Endothelial cell (in vitro differentiated cells): ENCODE measurements at places on chromosomes 2 and 18. TPM values are rescaled to one million over a fixed set of nuclear protein-coding genes. Genes with fewer than 3 reads are reported as not detected.

- H3K4me3 ChIP-seq, result no peak overlapping the region
- H3K27ac ChIP-seq, result no peak overlapping the region
- H3K36me3 ChIP-seq, result no peaks in the 10 kb centered on the region
- DNase-seq, result no peak
Observed at GRCh38 chr2:75954761-75955160, 244.0 kb upstream of the GCFC2 start.

GRCh38 chr2:224882291-224883171 is 159.7 kb downstream of the DOCK10 start:
- H3K4me3 ChIP-seq, result no peak overlapping the region
- no peak overlapping the region for H3K27ac ChIP-seq
- H3K4me1 ChIP-seq, result no peaks in the 10 kb centered on the region
- DNase-seq, result no peak
- no peaks in the 10 kb centered on the region for H3K36me3 ChIP-seq
- H3K27me3 ChIP-seq, result no peaks in the 10 kb centered on the region

DNA sequence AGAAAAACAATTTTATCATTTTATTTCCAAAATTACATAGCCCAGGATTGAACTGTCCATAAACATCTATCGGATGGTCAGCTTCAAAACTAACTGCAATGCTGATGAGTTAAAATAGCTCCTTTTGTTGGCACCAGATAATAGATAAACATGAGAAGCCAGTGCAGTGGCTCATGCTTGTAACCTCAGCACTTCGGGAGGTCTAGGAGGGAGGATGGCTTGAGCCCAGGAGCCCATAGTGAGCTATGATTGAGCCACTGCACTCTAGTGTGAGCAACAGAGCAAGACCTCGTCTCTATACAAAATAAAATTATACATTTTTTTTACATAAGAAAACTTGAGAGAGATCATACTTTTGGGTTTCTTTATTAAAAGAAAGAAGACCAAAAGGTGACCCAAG is 34.6 kb upstream of the IMPA2 start:
- peaks cover 1% of the 10 kb centered on the region for H3K27me3 ChIP-seq
- no peak overlapping the region for H3K27ac ChIP-seq
- H3K36me3 ChIP-seq, result peaks cover 4% of the 10 kb centered on the region
- H3K4me1 ChIP-seq, result peaks cover 5% of the 10 kb centered on the region

GRCh38 chr2:230230087-230230486 is 4.6 kb downstream of the SP140 start:
- peaks cover 6% of the 10 kb centered on the region for H3K4me1 ChIP-seq
- no peaks in the 10 kb centered on the region for H3K27me3 ChIP-seq
- no peak overlapping the region for H3K4me3 ChIP-seq
- no peak overlapping the region for H3K27ac ChIP-seq
- H3K36me3 ChIP-seq, result no peaks in the 10 kb centered on the region
- DNase-seq, result no peak

DNA sequence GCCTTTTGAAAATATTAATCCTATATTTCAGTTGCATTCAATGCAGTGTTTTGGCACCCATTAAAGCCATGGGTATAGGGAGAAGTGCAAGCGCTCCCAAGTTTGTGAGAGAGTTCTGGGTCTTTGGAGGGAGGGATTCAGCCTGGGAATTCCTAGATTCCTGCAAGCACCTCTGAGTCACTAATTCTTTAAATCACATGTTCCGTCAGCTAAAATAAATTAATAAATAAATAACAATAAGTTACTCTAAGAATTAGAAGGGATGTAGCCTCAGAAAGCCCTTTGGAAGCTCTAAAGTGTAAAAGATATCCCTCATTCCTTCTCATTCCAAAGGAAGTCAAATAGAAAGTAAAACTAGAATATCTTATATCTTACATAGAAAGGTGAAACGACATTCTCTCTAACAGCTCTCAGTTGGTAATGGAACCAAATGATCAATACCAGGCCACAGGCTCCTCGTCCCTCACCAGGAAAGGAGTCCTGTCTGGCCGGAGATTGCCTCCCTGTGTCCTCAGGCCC is 222.4 kb upstream of the RBBP8 start:
- H3K27me3 ChIP-seq, result no peaks in the 10 kb centered on the region
- DNase-seq, result no peak
- H3K27ac ChIP-seq, result no peak overlapping the region
- H3K4me1 ChIP-seq, result peaks cover 12% of the 10 kb centered on the region

DNA sequence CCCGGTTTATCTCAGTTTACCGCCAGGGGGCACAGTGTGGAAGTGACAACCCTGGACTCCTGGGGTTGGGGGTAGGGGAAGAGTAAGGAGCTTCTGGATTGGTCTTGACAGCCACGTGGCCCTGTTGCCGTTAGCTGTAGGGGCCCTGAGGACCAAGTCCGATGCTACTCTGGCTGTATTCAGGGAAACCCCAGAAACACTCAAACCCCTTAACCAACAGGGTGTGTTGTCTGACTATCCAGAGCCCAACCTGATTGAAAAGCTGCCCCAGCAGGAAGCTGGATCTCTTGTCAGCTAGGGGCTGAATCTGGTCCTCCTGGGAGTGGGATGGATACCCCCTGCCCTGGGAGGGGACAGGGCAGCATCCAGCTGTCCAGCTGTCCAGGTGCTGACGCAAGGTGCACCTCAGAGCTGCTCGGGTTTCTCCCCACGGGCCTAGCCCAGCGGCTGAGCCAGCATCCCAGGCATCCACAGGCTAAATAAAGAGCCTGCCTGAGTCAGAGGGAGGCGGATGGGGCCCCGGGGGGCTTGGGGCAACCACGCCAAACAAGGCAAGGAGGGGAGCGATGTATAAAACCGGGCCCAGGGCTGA is 3.1 kb upstream of the GMPPA start:
- H3K36me3 ChIP-seq, result peaks cover 4% of the 10 kb centered on the region
- H3K4me3 ChIP-seq, result no peak overlapping the region
- H3K27me3 ChIP-seq, result peaks cover 31% of the 10 kb centered on the region
- DNase-seq, result peak; percentile 79
- H3K27ac ChIP-seq, result no peak overlapping the region

- no peak overlapping the region for H3K4me3 ChIP-seq
- H3K27ac ChIP-seq, result no peak overlapping the region
- H3K36me3 ChIP-seq, result peaks cover 11% of the 10 kb centered on the region
Observed at GRCh38 chr18:62963507-62963906, 248.2 kb downstream of the PHLPP1 start.

- DNase-seq, result no peak
- H3K4me3 ChIP-seq, result no peak overlapping the region
- peaks cover 2% of the 10 kb centered on the region for H3K36me3 ChIP-seq
- H3K27ac ChIP-seq, result no peak overlapping the region
Observed at GRCh38 chr2:33034784-33035183, 88.0 kb downstream of the LTBP1 start.

DNA sequence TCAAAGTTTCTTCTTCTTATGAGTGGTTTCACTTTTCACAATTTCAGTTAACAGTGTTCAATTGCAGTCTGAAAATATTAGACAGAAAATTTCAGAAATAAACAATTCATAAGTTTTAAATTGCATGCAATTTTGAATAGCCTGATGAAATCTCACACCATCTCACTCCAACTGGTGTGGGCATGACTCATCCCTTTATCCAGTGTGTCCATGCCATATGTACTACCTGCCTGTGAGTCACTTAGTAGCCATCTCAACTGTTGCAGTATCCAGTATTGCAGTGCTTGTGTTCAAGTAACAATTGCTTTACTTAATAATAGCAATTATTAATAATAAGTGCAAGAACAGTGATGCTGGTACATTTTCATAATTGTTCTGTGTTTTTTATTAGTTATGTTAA is 1202.5 kb downstream of the DSC3 start:
- H3K27me3 ChIP-seq, result no peaks in the 10 kb centered on the region
- H3K4me1 ChIP-seq, result no peaks in the 10 kb centered on the region
- no peak overlapping the region for H3K27ac ChIP-seq
- DNase-seq, result no peak
- H3K36me3 ChIP-seq, result no peaks in the 10 kb centered on the region
- no peak overlapping the region for H3K4me3 ChIP-seq

GRCh38 chr2:170578606-170579005 is 136.5 kb upstream of the SP5 start:
- no peaks in the 10 kb centered on the region for H3K27me3 ChIP-seq
- peaks cover 11% of the 10 kb centered on the region for H3K4me1 ChIP-seq

DNA sequence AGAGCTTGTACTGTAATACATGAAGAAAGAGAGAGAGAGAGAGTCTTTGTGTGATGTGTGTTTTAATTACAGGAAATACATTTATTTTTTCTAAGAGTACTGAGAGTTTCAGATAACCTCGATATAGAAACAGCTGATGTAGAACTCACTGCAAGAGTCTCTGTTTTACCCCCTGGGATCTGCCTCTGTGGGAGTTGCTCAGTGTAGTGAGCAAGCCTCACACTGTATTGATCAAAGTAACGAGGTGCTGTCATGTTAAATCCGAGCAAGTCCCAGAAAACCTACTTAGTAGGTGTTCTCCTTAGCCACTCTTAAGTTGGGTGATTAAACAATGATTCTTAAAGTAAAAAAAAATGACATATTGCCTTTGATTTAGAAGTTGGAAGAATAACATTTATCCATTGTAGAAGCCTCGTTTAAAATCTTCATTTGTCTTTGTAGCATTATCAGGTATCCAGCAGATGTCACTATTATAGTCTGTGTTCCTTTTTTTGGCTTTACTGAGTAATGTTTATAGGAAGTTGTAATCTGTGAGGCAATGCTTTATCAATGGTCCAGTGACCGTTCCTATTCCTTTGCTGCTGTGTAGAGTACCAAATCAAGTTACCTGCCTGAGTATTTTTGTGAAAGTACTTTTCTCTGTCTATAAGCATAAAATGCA is 219.0 kb downstream of the MYO3B start:
- H3K4me1 ChIP-seq, result peaks cover 10% of the 10 kb centered on the region
- peaks cover 2% of the 10 kb centered on the region for H3K27me3 ChIP-seq
- no peaks in the 10 kb centered on the region for H3K36me3 ChIP-seq
- DNase-seq, result no peak

DNA sequence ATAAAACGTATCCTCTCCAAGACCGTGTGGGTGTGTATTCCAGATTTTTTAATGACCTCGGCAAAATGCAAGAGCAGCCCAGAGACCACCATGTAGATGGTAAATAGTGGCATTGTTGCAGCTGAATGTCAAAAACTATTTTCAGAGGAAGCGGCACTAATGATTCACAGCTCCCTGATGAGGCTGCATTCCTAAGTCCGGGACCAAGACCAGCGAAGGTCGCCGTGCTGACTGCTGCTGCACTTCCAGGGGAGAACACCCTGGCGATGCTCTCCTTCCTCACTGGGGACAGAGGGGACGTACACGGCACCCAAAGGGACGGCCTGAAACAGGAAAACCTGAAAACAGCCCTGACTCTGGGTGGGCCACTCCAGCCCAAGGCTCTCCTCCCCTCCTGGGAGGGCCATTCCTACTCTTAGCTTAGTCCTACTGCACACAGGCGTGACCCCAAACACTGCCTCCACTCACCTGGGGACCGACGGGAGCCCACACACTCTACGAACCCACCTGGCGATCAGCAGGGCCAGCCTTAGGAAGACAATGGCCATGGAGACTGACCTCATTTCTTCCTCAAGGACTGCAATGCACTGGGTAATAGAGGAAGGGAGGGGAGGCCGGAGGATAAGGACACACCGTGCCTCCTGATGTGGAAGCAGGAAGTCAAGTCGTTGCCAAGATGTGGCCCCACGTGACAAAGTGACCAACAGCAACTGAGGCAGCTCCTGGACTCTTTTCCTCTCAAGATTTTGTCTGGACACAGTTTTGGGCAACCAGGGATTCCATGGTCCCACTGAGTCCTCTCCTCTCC is 82.8 kb downstream of the ZNF516 start:
- H3K36me3 ChIP-seq, result peaks cover 7% of the 10 kb centered on the region
- DNase-seq, result no peak
- H3K27me3 ChIP-seq, result peaks cover under 1% of the 10 kb centered on the region

DNA sequence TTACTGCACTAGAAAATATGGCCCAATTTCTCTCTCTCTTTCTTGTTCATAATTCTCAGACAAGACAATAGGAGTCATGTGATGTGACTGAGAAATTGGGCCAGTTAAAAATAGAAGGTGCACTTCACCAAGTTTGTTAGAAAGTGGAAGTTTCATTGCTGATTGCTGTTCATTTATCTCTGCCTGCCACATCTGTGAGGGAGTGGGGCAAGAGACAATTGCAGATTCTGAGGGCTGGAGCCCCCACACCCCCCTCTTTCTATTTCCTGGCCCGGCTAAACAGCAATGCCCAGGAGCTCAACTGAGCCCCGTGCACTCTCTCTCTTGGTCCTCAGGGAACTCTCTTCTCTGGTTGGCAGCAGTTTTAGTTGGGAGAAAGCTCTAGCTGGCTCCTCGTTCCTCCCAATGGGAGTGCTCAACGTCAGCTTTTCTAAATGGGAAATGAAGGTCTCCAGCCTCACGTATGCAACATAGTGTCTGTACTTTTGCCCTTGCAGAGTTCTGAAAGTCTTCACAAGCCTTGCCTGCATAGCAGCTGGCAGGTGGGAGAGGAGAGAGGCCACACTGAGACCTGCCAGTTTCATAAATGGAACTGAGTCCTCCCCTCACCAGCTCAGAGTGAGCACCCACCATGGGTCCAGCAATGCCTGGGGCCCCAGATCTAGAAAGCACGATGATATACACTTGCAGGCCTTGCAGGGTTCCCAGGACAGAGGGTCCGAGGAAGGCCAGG is 115.7 kb downstream of the MYCN start:
- H3K4me3 ChIP-seq, result no peak overlapping the region
- no peak overlapping the region for H3K27ac ChIP-seq
- no peak for DNase-seq
- H3K27me3 ChIP-seq, result no peaks in the 10 kb centered on the region

DNA sequence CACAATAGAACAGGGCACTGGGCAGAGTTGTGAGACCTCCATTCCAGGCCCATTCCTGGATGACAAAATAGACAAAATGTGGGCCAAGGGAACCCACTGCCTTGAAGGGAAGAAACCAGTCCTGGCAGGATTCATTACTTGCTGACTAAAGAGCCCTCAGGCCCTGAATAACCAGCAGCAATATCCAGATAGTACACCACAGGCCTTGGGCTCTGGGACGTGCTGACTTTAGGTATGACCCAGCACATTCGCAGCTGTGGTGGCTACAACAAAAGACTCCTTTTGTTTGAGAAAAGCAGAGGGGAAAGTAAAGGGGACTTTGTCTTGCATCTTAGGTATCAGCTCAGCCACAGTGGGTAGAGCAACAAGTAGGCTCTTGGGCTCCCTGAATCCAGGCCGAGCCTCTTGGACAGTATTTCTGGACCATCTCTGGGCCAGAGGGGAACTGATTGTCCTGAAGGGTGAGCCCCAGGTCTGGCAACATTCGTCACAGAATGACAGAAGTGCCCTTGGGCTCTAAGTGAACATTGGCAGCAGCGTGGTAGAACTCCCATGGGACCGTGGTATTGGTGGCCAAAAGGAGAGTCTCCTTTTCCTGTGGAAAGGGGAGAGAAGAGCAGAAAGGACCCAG is 89.9 kb upstream of the CD226 start:
- no peaks in the 10 kb centered on the region for H3K27me3 ChIP-seq
- no peak for DNase-seq
- H3K4me3 ChIP-seq, result no peak overlapping the region

GRCh38 chr2:118167026-118167425 is 78.8 kb downstream of the INSIG2 start:
- DNase-seq, result no peak
- H3K4me1 ChIP-seq, result no peaks in the 10 kb centered on the region
- H3K27me3 ChIP-seq, result no peaks in the 10 kb centered on the region
- H3K36me3 ChIP-seq, result no peaks in the 10 kb centered on the region
- no peak overlapping the region for H3K27ac ChIP-seq
- no peak overlapping the region for H3K4me3 ChIP-seq

Gene FEV
- total RNA-seq, result 0.56 TPM

Gene GAREM2
- total RNA-seq, result 4.6 TPM

Gene TMEM18
- total RNA-seq, result 26.3 TPM

Gene VWA3B
- not detected for total RNA-seq

Gene GPR155
- 1.7 TPM for total RNA-seq
